ENCODE measurements at places on chromosomes 7 and 10. TPM values are rescaled to one million over a fixed set of nuclear protein-coding genes. Genes with fewer than 3 reads are reported as not detected.

Gene GPR85
- 3.5 TPM for total RNA-seq

- DNase-seq: peak; percentile 63
Observed at GRCh38 chr7:17986851-17987250, 40.8 kb downstream of the PRPS1L1 start.

Gene IGF2BP3
- 39.5 TPM for total RNA-seq

GRCh38 chr10:44908066-44908749 is 2.9 kb upstream of the TMEM72 start:
- DNase-seq: peak; percentile 22

Gene UCMA
- total RNA-seq: not detected
